NCI-H2081 treated with DMSO at 0.1 percent for 48 hours (cell line): ENCODE measurements at places on chromosomes 7 and 10.

DNA sequence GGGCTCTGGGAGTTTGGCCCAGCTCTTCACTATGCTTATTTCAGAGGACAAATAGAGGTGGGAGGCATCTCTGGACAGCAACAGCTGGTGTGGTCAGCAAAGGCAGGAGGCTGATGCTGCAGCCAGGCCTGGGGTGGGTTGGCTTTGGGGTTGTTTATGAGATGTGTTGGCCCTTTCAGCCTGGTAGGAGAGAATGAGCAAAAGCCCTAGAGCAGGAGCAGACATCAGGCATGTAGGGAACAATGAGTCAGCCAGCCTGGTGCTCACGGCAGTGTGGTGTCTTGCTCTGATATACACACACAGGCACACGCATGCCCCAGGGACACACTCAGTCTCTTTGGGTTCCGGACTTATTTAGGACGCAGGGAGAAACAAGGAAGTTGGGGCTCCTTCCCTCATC is 157.1 kb downstream of the PRKCQ start:
- no peak for DNase-seq

GRCh38 chr10:35372329-35372728 is 36.0 kb downstream of the CCNY start:
- DNase-seq = no peak

DNA sequence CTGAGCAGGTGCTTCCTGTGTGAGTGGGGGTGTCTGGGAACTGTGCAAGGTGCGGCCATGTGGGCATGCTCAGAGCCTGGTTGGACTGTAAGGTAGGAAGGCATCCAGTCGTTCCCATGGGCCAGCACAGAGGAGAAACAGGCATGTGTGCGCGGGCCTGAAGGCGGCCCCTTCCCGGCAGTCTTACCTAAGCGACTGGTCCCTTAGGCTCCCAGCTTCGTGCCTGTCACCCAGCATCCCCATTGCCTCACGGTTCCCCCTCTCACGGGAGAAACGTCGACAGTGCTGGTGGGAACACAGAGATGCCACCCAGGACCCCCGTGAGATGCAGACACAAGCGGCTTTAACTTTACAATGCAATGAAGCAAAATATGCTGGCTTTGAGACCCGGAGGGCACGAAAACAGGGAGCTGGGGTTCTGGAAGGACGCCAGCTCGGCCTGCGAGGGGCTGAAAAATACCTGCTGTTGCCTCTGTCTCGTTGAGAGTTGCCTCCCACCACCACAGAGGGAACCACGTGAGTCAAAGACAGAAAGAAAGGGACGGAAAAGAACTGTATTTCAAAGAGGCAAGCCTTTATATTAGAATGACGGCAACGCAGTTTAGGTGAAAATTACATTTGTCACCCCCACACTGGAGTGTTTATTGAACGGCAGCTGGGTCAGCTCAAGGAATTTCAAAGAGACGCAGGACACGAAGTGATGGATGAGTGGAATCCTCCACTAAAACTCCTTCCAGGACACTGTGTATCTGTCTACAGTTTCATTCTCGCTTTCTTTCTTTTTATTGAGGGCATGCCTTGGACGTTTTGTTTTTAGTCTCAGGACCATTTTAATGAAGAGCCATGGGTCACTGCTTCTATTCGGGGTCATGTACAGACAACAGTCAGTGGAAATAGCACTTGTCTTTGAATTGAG is 128.4 kb downstream of the DNAJB6 start:
- no peak for DNase-seq

DNA sequence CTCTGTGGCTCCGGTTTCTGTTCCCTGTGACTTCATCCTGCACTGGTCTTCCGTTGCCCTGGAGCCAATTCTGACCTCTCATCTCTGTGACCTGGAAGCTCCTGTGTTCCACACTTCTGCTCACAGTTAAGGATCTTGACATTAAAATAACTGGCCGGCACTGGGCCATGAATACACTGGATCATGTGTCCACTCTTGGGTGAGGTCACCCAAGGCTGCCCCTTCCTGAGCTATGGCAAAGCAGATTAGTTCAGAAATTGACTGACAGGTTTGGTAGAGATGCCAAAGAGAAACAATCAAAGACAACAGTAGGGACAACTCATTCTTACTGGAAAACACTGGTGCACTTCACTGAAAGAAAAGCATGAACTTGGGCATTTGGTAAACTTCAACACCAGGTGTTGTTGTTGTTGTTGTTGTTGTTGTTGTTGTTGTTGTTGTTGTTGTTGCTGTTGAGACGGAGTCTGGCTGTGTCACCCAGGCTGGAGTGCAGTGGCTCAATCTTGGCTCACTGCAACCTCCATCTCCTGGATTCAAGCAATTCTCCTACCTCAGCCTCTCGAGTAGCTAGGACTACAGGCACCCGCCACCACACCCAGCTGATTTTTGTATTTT is 36.7 kb upstream of the GRID1 start:
- no peak for DNase-seq

DNA sequence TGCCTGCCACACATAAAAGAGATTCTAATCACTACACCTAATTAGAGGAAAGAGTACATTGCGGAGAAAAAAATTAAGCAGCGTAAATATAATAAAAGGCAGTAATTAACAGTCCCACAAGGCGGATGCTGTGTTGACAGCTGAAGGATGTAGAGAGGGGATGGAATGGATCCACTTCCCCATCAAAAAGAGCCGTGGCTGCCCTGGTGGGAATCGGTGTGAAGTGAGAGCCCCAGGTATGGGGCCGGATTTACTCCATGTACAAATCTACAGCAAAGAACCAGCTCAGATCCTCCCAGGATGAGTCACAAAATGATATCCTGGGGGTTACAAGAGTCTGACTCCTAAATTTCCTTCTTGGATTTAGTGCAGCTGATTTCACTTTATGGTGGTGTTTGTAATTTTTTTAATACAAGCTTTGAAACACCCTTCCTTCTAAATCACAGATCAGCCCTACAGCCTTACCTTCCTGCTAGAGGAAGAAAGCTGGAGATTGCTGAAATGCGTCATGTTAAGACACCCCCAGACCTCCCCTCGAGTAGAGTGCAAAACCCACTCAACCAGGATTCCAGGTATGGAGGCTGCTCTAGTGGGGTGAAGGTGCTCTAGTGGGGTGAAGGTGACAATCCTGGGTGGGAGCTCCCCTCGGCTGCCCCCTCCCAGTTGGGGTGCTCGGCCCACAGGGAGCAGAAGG is 398.4 kb downstream of the PLXNA4 start:
- no peak for DNase-seq

GRCh38 chr7:152871678-152872060 is 112.1 kb downstream of the ACTR3B start:
- no peak for DNase-seq

- DNase-seq = no peak
Measured at GRCh38 chr10:125161707-125162119, 1.4 kb upstream of the CTBP2 start.

GRCh38 chr10:126060261-126060931 is 164.0 kb downstream of the FANK1 start:
- DNase-seq = no peak

DNA sequence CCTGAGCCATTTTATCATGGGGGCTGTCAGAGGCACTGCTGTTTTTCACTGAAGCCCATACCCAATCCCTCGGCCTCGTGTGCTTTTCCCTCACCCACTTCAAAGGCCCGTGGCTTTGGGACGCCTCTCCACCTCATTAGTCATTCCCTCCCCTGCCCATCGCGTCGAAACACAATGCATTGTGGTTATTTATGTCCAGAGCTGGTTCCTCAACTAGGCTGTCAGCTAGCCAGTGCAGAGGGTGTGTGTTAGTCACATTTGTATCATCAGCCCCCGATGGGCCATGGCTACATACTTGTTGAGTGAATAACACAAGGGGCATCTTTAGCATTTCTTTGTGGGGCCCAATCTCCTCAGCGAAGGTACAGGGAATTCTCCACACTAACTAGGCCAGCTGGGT is 3.8 kb upstream of the CRCP start:
- DNase-seq = no peak

DNA sequence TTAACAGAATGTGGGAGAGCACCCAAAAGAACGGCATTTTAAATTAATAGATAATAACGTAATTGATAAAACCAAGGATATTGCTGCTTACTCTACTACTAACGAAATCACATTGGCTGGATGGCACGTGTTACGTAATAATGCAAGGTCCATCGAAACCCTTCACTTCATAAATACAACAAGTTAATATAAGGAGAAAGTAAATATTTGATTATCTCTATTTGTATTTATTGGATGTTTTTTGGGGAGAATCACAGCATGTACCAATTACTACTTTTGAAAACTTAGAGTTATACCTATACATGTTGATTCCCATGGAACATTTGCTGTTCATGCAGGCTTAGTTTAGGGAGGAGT is 1.6 kb downstream of the PRKG1 start:
- no peak for DNase-seq

- DNase-seq = no peak
Measured at GRCh38 chr7:31648288-31648687, 38.7 kb upstream of the PPP1R17 start.

- DNase-seq = no peak
Measured at GRCh38 chr7:38584443-38585210, 46.5 kb downstream of the AMPH start.

DNA sequence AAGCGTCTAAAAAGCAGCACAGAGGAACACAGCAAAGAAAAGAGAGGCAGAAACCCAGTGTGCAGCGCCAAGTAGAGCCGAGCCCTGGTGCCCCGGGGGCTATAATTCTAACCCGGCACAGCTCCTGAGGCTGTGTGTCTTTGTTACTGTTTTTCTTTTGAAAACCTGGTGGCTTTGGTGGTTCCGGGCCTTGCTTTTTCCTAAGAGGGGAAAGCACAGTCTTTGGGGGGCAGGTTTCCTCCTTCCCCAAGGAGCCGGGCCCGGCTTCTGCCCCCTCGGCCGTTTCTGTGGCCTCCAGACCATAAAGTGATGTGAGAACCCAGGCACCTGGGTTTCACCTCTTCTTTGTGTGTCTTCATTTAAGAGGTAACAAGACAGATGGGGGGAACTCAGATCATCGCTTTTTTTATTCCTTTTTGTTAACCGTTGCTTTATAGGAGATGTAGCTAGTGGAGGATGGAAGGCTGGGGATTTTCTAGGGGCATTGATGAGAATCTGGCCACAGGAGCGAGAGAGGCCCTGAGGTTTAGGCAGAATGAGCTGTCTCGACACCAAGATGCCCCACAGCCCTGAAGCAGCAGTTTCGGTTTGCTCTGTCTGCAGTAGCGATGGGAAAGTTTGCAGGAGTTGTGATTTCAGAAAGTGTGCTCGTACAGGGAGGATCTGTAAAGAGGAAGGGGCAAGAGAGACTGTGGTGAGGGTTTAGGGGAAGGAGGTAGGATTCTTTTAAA is 367.8 kb upstream of the GALNT17 start:
- DNase-seq = no peak

DNA sequence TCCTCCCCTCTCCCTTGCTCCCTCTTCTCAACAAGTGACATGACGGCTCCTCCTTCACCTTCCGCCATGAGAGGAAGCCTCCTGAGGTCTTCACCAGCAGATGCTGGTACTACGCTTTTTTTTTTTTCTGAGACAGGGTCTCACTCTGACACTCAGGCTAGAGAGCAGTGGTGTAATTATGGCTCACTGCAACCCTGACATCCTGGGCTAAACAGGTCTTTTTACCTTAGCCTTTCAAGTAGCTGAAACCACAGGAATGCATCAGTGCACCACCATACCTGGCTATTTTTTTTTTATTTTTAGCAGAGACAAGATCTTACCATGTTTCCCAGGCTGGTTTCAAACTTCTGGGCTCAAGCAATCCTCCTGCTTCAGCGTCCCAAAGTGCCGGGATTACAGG is 43.6 kb downstream of the MDH2 start:
- DNase-seq = no peak

- no peak for DNase-seq
Measured at GRCh38 chr7:35820858-35821257, 20.0 kb downstream of the SEPTIN7 start.

DNA sequence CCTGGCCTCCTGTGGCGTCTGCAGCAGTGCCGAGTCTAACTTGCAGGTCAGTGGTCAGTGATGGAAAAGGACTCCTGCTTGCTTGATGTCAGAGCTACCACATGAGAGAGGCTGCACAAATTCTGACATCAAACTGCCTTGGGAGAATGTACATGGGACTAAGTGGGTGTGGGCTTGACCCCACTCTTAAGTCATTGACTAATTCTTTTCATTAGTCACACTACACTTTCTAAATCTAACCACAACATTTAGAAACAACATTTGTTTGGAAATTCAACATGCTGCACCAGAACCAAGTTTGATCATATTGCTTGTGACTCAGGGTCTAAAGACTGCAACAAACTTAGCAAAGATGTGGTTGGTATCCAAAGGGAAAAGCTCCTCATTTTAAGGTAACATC is 24.4 kb upstream of the CDC14C start:
- no peak for DNase-seq

- no peak for DNase-seq
Measured at GRCh38 chr7:95485391-95486123, at the start of gene ASB4. Gene ASB4, plus strand, starts transcription at chr7:95485943. Its CDS starts 29 bp downstream, at chr7:95485972.
